ENCODE measurements at places on chromosomes 16 and 17.

GRCh38 chr17:71726341-71726740, 394.5 kb upstream of the SOX9 start:
- DNase-seq: no peak

GRCh38 chr17:17952691-17953090, 19.5 kb downstream of the TOM1L2 start:
- no peak for DNase-seq

DNA sequence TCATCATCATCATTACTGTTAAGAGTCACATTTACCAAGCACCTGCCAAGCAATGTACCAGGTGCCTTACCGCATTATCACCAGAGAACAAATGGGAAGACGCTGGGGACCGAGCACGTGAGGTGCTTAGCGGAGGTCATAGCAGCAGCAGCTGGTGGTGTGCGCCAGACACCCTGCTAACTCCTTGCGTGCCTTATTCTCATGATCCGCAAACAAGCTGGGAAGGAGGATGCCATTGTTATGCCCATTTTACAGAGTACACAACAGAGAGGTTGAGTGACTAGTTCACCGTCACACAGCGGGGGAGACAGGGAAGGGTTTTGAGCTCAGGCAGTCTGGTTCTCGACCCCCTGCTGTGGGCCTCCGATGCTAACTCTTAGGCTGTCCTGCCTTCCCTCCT, 7.3 kb downstream of the ATP2A3 start:
- DNase-seq: no peak

DNA sequence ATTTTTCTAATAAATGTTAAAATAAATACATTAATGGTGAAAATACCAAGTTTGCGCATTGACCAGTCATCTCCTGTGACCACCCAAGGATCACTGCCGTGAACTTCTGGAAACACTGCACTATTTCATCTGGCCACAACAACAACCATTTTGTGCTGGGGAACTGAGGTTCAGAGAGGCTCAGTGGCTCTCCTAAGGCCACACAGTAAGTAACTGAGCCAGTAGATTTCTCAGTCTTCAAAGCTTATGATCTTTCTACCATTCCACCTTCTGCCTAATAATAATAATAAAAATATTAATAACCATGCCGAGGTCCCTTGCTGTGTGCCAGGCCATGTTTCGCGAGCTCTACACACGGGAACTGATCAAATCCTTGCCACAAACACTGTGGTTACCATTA, 182.0 kb downstream of the IRF8 start:
- DNase-seq: no peak

DNA sequence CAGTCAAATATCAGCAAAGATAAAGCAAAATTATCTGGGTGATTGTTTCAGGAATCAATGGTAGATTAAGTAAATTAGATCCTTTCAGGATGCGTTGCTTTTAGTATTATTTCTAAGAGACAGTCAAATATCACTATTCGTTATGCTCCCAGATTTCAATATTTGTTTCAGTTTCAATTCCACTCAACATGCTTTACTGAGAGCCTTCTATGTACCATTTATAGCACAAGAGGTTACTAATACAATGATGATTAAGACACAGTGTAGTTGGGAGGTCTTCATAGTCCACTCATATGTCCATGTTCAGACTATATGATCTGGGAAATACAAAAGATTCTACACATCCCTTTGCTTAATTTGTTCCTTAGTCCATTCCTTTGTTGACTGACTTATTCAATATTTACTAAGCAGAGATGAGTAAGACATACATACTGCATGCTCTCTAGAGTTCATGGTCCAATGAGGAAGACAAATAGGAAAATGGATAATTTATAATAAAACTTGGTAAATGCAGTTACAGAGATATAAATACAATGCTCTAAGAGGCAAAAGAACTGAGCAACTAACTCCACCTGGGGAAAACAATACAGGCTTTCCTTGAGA, 88.2 kb upstream of the NOG start:
- DNase-seq: no peak

GRCh38 chr16:70428178-70428998, 10.5 kb downstream of the ST3GAL2 start:
- peak; percentile 98 for DNase-seq

DNA sequence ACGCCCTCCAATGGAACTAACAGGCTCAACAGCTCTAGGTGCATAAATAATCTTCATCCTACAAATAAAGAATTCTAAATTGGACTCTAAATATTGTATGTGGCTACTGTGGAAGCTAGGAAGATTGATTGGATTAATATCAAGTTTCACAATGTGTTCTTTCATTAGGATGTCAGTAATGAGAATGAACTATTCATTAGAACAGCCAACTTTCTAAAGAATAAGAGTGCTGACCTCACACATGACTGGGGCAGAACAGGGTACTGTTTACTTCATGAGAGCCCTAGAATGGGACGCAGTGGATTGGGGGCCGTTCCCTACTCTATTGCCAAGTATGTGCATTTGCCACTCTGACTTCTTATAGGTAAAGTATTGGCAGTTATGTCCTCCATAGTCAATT, 528.2 kb upstream of the RBFOX1 start:
- no peak for DNase-seq

GRCh38 chr16:4795181-4795827, at the start of gene SMIM22:
SMIM22 (plus strand) TSS chr16:4795369; CDS start chr16:4795735, 366 bp downstream.
- DNase-seq: no peak

- no peak for DNase-seq
These were observed 76.2 kb upstream of the DNAH17 start for GRCh38 chr17:78653382-78653781.

DNA sequence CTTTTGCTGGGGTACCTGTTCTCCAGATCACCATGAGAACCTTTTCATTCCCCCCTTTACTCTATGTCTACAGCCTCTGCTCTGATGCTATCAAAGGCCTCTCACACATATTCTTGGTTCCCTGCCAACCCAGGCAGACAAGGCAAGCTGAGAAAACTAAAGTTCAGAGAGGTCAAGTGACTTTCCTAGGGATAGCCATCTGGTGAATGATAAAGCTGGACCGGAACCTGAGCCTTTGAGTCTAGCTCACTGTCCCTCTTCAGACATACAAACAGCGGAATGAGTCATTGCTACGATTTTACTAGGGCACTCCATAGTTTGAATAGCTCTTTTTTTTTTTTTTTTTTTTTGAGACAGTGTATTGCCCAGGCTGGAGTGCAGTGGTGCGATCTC, 73.3 kb downstream of the XYLT1 start:
- DNase-seq: no peak

DNA sequence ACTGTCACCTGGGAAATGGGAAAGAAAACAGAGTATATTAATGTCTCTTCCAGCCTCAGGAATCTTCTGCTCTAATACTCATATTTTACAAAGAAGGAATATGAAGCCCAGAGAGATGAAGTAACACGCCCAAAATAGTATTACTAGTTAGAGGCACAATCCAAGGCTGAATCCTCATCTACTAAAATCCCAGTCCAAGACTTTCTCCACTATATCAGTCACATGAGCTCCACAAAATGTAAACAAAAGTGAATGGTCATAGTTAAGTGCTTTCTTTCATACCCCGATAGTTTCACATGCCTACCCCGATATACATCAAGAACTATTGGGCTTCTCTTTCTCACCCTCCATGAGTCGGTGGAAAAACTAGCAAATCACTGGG, 965 bp downstream of the INTS2 start:
- DNase-seq: no peak

DNA sequence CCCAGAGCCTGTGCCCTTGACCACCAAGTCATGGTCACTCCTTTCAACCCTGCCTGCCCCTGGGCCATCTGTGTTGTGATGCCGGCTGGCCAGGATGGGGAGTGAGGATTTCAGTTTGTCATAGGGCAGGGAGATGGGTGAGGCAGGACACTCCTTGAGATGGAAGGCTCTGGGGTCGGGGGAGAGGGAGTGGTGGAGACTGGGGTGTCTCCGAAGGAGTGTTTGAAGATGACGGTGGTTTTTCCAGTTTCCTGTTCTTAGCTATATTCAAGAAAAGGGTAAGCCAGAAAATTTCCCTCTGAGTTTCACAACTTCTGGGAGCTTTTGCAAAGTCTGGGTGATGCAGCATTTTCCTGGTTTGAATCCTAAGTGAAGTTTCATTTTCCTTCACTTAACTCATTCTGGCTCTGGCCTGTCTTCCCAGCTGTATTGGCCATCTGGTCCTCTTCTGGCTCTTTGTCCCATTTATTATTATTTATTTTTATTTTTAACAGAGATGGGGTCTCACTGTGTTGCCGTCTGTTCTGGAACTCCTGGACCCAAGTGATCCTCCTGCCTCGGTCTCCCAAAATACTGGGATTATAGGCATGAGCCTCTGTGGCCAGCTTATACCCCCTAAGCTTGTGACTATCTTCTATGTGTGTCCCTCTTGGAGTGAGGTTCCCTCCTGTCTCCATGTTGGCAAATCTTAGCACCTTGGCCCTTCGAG, 27.7 kb downstream of the ABCC1 start:
- no peak for DNase-seq

- DNase-seq: no peak
These were observed 10.0 kb upstream of the SKAP1 start for GRCh38 chr17:48439875-48440505.

DNA sequence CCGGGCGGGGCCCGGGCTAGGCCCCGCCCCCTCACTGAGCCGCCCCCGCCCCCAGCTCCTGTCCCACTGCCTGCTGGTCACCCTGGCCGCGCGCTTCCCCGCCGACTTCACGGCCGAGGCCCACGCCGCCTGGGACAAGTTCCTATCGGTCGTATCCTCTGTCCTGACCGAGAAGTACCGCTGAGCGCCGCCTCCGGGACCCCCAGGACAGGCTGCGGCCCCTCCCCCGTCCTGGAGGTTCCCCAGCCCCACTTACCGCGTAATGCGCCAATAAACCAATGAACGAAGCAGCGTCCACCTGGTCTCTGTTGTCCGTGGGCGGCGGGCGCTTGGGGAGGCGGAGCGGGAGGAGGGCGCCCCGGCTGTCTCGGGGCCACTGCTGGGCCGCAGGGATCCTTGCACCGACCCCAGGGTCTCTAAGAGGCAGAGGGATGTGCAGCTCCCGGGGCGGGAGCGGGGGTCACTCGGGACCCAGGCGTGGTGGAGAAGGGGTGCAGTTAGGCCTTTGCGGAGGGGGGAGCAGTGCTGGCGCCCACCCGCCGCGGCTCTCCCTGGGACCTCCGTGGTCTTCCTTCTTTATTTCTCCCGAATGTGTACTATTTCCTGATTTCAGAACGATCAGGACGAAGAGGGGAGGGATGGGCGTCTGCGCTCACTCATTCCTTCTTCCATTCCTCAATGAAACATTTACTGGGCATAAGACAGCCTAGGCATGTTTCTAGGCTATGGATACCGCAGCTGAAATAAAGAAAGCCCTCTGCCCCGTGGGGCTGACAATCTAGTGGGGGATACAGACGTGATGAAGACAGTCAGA, 2.0 kb downstream of the HBZ start:
- DNase-seq: no peak

- no peak for DNase-seq
These were observed 29.5 kb downstream of the SMURF2 start for GRCh38 chr17:64632606-64633005.

DNA sequence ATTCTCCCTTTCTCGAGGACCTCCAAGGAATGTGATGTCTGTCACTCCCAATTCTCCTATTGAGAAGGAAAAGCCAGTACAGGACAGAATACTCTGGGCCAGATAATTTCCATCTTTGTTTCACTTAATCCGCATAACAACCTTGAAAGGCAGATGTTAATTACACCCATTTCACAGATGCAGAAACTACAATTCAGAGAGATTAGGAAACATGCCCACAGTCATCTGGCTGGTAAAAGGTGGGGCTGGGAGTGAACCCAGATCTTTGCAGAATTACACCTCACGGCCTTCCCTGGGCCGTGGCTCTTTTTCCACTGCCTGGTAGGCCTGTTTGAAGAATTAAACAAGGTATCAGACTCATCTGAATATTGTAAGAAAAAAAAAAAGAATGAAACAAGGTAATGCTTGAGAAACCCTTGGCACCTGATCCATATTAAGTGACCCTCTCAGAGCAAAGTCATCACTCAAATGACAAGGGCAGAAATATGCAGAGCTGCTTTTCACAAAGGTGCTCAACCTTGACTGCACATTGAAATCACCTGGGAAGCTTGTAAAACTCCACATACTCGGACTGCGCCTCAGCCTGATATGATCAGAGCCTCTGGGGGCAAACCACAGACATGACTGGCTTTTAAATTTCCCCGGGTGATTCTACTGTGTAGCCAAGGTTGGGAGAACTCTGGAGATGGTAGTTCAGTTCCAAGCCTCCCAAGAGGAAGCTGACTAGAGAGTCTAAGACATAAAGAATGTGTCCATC, 16.6 kb upstream of the G6PC1 start:
- no peak for DNase-seq

DNA sequence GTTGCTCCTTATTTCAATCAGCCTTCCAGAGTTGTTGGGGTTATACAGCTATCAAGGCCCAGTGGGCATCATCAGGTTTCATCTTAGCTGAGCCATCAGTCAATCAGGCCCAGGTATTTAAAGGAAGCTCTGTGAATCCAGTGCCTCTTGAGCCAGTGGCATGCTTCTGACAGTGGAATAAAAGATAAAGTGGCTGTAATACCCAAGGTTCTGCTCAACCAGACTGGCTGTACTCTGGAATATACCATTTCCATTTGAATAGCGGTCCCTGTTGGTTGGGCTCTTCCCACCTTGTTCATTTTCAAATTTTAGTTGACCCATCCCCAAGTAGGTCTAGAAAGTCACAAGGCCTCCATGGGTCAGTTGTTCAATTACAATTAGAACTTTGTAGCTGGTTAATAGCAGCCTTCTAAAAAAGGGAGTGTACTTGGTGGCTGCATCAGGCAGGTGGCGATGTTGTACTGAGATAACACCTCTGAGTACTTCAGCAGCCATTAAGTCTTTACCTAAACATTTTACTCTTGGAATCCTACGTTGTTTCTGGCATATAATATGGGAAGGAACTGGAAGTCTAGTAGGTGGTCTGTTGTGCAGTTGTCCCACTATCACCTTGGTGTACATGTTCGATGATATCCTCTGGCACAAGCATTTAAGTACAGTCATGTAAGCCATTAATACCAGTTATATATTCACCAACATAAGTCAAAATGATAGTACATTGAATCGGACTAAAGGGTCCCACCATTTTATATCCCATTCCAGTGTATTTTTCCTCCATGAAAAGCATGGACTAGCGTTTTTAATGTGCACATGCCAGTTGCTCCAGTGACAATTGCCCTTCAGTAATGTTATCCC, 294.1 kb downstream of the BCAS3 start:
- DNase-seq: no peak

GRCh38 chr17:67125417-67125816, 81.1 kb downstream of the CACNG1 start:
- DNase-seq: no peak

- no peak for DNase-seq
These were observed 16.5 kb downstream of the CHMP6 start for GRCh38 chr17:81008140-81008539.
